ENCODE measurements at places on chromosomes 6 and 20. TPM values are rescaled to one million over a fixed set of nuclear protein-coding genes. Genes with fewer than 3 reads are reported as not detected.

The ARMC12 gene
- total RNA-seq, result 0.65 TPM

The OOEP gene
- not detected for total RNA-seq

The TAF11 gene
- total RNA-seq, result 22.4 TPM

The TRDN gene
- 0.76 TPM for total RNA-seq

The DEFB124 gene
- not detected for total RNA-seq

The SNAP91 gene
- under 0.01 TPM for total RNA-seq

The BPIFB2 gene
- not detected for total RNA-seq

The CLDN20 gene
- total RNA-seq, result not detected

The MAD2L1BP gene
- total RNA-seq, result 20.8 TPM

The TNFRSF6B gene
- 0.39 TPM for total RNA-seq

Measured in placental epithelial cell (primary cell).